ENCODE measurements at places on chromosomes 5 and 9. TPM values are rescaled to one million over a fixed set of nuclear protein-coding genes. Genes with fewer than 3 reads are reported as not detected.

GRCh38 chr5:59684388-59685190 is 208.9 kb downstream of the PDE4D start:
- no peaks in the 10 kb centered on the region for H3K27me3 ChIP-seq
- no peaks in the 10 kb centered on the region for H3K36me3 ChIP-seq
- H3K4me3 ChIP-seq = no peak overlapping the region
- no peak overlapping the region for H3K27ac ChIP-seq

GABRA6 gene
- not detected for total RNA-seq

DNA sequence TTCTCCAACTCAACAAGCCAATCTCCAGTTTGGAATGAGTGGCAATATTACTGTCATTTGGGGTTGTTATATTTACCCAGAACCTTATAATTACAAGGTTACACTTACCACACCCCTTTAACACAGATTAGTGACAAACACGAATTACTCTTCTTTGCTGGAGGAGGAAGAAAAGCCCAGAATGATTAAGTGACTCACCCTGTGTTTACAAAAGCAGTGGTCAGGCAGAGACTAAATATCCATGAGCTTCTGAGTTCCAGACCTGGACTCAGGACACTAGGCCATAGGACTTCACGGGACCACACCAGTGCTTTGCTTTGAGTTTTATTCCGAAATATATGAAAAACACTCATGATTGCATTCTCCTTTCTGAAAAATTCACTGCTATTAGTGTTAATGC is 370.8 kb downstream of the TLE1 start:
- H3K27me3 ChIP-seq = no peaks in the 10 kb centered on the region
- DNase-seq = no peak
- no peaks in the 10 kb centered on the region for H3K4me1 ChIP-seq

TAF11L10 gene
- 1.4 TPM for total RNA-seq

GRCh38 chr9:14501366-14501765 is 187.4 kb upstream of the NFIB start:
- H3K4me3 ChIP-seq = no peak overlapping the region
- H3K36me3 ChIP-seq = no peaks in the 10 kb centered on the region
- H3K27ac ChIP-seq = no peak overlapping the region
- H3K4me1 ChIP-seq = no peaks in the 10 kb centered on the region
- no peaks in the 10 kb centered on the region for H3K27me3 ChIP-seq
- no peak for DNase-seq

DNA sequence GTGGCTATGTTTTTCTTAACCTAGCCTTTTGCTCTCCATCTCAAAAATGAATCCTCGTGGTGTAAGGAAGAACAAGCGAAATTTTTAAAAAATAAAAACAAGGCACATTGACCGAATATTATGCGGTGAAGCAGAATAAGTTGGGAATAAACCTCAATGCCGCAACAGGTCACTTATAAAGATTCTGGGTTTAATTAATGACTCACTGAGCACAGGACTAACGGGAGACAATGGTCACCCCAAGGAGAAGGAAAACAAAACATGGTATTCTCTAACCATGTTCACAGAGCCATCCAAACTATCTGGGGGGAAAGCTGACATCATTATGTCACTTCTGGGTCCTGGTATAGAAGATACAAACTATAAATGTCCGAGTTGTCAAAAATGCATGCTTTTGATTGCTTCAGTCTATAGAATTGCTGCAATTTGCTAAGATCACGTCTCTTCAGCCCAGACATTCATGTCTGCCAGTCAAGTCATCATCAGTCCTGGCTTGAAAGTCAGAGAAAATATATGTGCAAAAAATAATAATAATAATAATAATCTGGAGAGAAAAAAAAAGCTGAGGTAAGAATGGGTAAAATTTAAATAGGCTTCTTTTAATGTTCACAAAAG is 280.6 kb downstream of the NR2F1-AS1 start:
- no peak overlapping the region for H3K27ac ChIP-seq
- DNase-seq = no peak
- H3K27me3 ChIP-seq = no peaks in the 10 kb centered on the region
- peaks cover 12% of the 10 kb centered on the region for H3K4me1 ChIP-seq

DNA sequence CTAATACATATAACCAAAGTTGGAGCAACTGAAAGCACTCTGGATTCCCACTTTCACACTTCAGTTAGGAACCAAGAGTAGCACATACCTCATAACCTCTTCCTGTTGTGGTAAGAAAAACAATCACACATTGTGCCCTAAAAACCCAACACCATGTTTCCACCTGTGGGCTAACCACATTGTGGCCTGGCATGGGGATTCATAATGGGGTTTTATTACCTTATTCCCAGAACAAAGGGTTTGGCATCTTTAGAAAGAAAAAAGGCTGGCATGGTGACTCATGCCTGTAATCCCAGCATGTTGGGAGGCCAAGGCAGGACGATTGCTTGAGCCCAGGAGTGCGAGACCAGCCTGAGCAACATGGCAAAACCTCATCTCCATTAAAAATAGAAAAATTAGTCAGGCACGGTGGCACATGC is 60.6 kb downstream of the HSD17B3 start:
- no peak for DNase-seq
- no peak overlapping the region for H3K4me3 ChIP-seq
- H3K27me3 ChIP-seq = no peaks in the 10 kb centered on the region
- no peaks in the 10 kb centered on the region for H3K36me3 ChIP-seq
- no peaks in the 10 kb centered on the region for H3K4me1 ChIP-seq
- H3K27ac ChIP-seq = no peak overlapping the region

GRCh38 chr9:33196736-33197135 is 29.6 kb upstream of the B4GALT1 start:
- no peak for DNase-seq
- H3K4me1 ChIP-seq = no peaks in the 10 kb centered on the region
- H3K36me3 ChIP-seq = no peaks in the 10 kb centered on the region
- H3K4me3 ChIP-seq = no peak overlapping the region
- H3K27me3 ChIP-seq = no peaks in the 10 kb centered on the region
- H3K27ac ChIP-seq = no peak overlapping the region

ZFP37 gene
- total RNA-seq = 5.4 TPM

TEX48 gene
- not detected for total RNA-seq

TDRD7 gene
- total RNA-seq = 4.9 TPM

GRCh38 chr9:137064027-137064879 is 6.1 kb downstream of the SAPCD2 start:
- H3K4me1 ChIP-seq = peaks cover 4% of the 10 kb centered on the region
- H3K4me3 ChIP-seq = no peak overlapping the region
- no peaks in the 10 kb centered on the region for H3K27me3 ChIP-seq
- no peak for DNase-seq

GRCh38 chr9:126612813-126613641 is 701 bp upstream of the LMX1B start:
- H3K4me1 ChIP-seq = peaks cover 16% of the 10 kb centered on the region
- peaks cover 94% of the 10 kb centered on the region for H3K27me3 ChIP-seq
- no peak for DNase-seq
- H3K4me3 ChIP-seq = peak overlapping the region; percentile 36

PCDHGC4 gene
- total RNA-seq = 3.6 TPM

DNA sequence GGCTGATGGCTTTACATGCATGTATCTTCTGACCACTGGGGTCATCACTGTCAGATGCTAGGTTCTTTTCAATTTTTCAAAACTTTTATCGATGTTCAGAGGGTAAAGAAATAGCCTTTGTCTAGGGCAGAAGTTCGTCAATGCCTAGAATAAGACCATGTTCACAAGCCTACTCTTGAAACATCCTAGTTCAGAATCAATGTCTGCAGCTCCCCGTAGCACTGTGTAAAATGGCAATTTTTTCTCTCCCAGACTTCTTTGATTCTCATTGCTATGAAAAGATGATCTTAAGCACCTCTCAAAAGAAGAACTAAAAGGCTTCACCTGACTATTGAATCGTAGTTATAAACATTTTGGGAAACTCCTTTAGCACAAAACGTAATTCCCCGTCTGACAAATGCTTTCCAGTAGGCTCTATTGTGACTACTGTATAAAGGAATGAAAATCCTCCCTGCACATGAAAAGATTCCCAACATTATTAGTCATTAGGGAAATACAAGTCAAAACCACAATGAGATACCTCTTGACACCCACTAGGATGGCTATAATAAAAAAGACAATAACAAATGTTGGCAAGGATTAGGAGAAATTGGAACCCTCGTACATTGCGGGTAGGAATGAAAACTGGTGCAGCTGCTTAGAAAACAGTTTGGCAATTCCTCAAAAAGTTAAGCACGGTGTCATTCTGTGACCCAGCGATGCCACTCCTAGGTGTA is 263.5 kb downstream of the ARHGAP26 start:
- H3K4me1 ChIP-seq = no peaks in the 10 kb centered on the region
- DNase-seq = no peak
- H3K27me3 ChIP-seq = no peaks in the 10 kb centered on the region
- no peaks in the 10 kb centered on the region for H3K36me3 ChIP-seq
- no peak overlapping the region for H3K4me3 ChIP-seq

GRCh38 chr5:76637490-76637889 is 14.3 kb upstream of the F2RL2 start:
- peaks cover 4% of the 10 kb centered on the region for H3K4me1 ChIP-seq
- no peak for DNase-seq
- no peaks in the 10 kb centered on the region for H3K36me3 ChIP-seq
- H3K27me3 ChIP-seq = no peaks in the 10 kb centered on the region
- no peak overlapping the region for H3K4me3 ChIP-seq
- H3K27ac ChIP-seq = no peak overlapping the region

DNA sequence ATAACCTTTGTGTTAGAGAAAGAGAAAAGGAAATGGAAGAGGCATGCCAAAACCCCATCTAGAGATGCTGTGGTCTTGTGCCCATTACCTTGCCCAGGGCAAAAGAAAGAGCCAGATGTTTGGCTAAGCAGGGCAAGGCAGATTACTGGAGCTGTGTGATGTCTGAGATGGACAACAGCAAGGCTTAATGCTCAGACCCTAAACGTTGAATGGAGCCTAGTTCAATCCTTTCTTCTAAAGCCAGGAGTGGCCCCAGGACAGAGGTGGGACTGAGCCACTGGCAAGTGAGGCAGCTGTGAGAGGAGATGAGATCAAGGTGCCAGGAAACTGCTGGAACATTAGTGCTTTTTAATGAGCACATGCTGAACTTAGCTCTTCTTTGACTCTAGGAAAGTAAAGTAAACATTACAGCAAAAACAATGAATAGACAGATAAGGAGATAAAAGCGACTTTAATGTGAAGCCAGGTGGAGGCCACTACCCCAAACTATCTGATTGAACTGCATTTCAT is 143.0 kb upstream of the EGFLAM start:
- no peaks in the 10 kb centered on the region for H3K4me1 ChIP-seq
- H3K4me3 ChIP-seq = no peak overlapping the region
- no peaks in the 10 kb centered on the region for H3K27me3 ChIP-seq

SLC6A18 gene
- total RNA-seq = not detected

DNA sequence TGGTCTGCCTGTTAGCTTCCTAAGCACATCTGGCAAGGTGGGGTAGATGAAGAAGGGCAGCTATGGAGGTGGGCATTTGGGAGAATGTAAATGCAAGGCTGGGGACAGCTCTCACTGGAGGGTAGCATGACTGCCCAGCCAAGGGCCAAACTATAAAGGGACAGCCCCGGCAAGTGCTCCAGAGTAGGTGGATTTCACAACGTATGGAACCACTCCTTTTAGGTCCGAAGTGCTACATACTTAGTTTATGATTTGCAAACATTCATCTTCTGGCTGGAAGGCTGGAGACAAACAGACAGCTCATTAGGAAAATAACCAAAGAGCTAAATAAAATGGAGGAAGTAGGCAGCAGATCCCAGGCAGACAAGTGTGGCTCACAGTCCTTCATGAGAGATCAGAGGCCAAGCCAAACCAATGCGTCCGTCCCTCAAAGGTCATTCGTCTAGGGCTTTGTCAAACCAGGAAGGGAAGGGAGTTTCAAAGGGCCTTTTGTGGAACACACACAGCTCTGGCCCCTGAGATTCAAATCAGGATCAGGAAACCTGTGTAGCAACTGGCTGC is 42.5 kb upstream of the GLRX start:
- H3K27me3 ChIP-seq = no peaks in the 10 kb centered on the region
- no peak overlapping the region for H3K4me3 ChIP-seq
- DNase-seq = no peak
- no peaks in the 10 kb centered on the region for H3K36me3 ChIP-seq
- no peak overlapping the region for H3K27ac ChIP-seq

DNA sequence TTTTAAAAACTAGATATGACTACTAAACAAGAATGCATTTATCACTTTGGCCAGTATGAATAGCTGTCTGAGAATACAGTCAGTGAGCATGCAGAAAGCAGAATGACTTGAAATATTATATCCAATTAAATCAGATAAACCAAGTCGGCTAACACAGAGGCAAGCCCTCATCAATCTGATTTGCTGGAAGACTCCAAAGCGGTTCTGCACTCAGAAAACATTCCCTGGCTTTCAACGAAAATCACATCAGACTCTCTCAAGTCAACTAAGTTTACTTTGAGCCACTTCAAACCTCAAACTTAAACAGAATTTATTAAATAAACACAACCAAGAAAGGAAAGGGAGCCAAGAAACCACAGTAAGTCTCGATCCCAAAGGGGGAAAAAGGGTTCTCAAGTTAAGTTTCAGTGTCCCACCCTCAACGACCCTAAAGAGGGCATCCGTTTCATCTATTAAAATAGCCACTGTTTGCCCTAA is 1.4 kb downstream of the MYO10 start:
- H3K36me3 ChIP-seq = peaks cover 4% of the 10 kb centered on the region
- DNase-seq = no peak
- H3K4me3 ChIP-seq = peak overlapping the region; percentile 90
- peaks cover 62% of the 10 kb centered on the region for H3K4me1 ChIP-seq
- H3K27me3 ChIP-seq = no peaks in the 10 kb centered on the region
- H3K27ac ChIP-seq = peak overlapping the region; percentile 95

GRCh38 chr9:93112116-93112863 is 16.3 kb downstream of the CARD19 start:
- H3K27ac ChIP-seq = no peak overlapping the region
- no peaks in the 10 kb centered on the region for H3K4me1 ChIP-seq
- no peaks in the 10 kb centered on the region for H3K27me3 ChIP-seq

DNA sequence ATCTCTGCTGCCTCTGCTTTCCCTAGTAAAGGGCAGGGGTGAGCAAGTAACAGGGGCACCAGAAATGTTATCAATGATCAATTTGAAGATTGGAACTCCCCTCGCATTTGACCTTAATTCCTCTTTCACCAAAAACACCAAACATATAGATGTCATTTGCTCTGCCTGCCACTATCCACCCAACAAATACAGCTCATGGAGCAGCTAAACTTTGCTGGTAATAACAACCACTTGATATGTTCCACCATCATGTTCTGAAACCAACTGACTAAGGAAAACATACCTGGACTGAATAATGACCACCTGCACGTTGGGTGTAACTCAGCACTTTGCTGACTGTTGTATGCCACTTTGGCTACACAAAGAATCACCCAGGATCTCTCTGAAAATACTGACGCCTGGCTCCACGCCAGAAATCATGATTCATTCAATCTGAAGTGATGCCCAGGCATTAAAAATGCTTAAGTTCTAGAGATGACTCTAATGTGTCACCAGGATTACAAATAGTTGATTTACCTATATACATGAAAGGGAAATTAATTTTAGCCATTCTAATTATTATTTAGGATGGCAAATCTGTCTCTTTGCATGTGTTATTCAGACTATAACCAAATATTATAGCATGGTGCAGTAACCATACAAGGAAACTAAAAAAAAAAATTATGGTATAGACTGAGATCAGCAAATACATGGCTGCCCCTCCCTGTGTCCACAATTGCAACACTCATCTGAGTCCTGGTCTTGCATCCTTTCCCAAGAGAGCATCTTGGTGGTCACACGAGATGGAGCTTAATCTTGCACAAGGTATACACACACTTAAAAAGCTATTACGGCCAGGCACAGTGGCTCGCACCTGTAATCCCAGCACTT is 43.1 kb upstream of the TTC39B start:
- H3K27ac ChIP-seq = no peak overlapping the region
- no peaks in the 10 kb centered on the region for H3K27me3 ChIP-seq
- H3K4me3 ChIP-seq = no peak overlapping the region
- no peaks in the 10 kb centered on the region for H3K4me1 ChIP-seq

All from A673 (cell line).